Vagina (tissue), 2 donors: ENCODE measurements at places on chromosomes 6 and 20.

DNA sequence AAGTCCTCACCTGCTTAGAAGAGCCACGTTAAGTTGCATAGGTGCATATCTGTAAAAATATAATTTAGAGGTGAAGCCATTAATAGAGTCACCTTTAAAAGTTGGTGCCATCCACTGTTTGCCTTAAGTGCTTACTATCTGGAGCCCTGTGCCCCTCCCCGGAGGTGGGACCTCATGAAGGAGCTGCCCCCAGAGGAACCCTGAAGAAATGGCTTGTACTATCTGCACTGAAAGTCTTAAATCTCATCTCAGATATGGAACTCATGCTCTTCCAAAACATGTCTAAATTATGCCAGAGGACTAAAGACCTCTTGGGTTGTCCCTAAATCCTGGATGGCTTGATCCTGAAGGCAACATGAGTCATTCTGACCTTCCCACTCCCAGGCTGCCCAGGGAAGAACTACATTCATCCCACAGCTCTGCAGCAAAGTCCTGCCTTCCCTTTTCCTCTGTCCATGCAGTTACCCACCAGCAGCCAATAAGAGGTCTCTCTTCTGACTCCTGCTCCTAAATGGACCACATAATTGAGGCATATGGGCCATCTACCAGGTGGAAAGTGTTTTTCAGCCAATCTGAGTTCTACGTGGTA, 85.3 kb downstream of the ASXL1 start:
- DNase-seq, result no peak

GRCh38 chr6:105994118-105994590, 92.0 kb upstream of the PRDM1 start:
- no peak for DNase-seq

DNA sequence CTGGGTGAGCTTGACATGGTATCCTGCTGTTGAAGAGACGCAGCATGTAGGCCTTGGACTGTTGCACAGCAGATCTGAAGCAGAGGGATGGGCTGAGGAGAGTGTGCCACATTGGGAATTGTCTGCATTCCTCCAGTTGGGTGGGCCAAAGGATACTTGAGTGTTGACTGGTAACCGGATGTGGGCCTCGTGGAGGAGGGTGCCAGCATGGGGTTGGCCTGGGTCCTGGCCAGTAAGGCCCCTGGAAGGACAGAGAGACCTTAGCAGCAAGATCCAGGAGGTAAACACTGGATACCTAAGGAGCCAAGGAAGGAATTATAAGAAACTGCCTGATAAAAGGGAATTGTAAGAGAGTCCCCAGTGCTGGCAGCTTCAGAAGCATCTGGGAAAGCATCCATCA, 76.9 kb downstream of the FIG4 start:
- no peak for DNase-seq

DNA sequence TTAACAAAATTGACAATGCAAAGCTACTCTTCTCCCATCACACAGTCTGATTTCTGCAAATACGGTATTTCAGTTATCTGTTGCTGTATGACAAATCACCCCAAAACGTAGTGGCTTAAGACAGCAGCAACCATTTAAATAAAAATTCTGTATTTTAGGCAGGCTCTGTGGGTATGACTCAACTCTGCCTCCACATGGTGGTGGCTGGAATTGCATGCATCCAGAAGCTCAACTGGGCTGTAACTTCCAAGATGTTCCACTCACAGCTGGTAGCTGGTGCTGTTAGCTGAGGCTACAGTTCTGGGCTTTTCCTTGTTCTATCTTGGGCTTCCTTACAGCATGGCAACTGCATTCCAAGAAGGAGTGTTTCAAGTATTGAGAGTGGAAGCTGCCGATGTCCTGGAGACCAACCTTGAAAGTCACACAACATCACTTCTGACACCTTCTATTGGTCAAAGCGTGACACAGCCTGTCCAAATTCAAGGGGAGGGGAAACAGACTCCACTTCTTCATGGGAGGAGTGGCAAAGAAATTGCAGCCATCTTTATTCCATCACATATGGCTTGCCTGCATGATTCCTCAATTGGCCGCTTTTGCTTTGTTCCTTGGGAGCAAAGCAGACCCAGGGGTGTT, 39.7 kb upstream of the TULP1 start:
- no peak for DNase-seq

GRCh38 chr6:35919827-35920751, 809 bp downstream of the SRPK1 start:
- no peak for DNase-seq

- no peak for DNase-seq
These were observed 141.5 kb downstream of the ATXN1 start for GRCh38 chr6:16619777-16620176.

GRCh38 chr6:144104898-144105487, 9.6 kb upstream of the SF3B5 start:
- DNase-seq, result no peak
